ENCODE measurements at places on chromosomes 16 and 17. TPM values are rescaled to one million over a fixed set of nuclear protein-coding genes. Genes with fewer than 3 reads are reported as not detected.

COG4 gene
- 56.4 TPM for total RNA-seq

CDH5 gene
- total RNA-seq, result not detected

PIK3R5 gene
- not detected for total RNA-seq

TLE7 gene
- total RNA-seq, result not detected

ST6GALNAC1 gene
- total RNA-seq, result 4.1 TPM

ZPBP2 gene
- not detected for total RNA-seq

PRM3 gene
- total RNA-seq, result not detected

DHRS11 gene
- total RNA-seq, result 14.8 TPM

TPSD1 gene
- not detected for total RNA-seq

MBTPS1 gene
- 56.1 TPM for total RNA-seq

SULT1A2 gene
- total RNA-seq, result 0.17 TPM

KRTAP3-2 gene
- not detected for total RNA-seq

OR1F1 gene
- not detected for total RNA-seq

JPH3 gene
- total RNA-seq, result not detected

SBK1 gene
- 1.5 TPM for total RNA-seq

RPRML gene
- 0.11 TPM for total RNA-seq

PLEKHH3 gene
- total RNA-seq, result 27.8 TPM

TEKT5 gene
- total RNA-seq, result not detected

KRT13 gene
- total RNA-seq, result 1.4 TPM

TTLL6 gene
- 0.40 TPM for total RNA-seq

All from PC-3 (cell line).